ENCODE measurements at places on chromosomes 2 and 18.

DNA sequence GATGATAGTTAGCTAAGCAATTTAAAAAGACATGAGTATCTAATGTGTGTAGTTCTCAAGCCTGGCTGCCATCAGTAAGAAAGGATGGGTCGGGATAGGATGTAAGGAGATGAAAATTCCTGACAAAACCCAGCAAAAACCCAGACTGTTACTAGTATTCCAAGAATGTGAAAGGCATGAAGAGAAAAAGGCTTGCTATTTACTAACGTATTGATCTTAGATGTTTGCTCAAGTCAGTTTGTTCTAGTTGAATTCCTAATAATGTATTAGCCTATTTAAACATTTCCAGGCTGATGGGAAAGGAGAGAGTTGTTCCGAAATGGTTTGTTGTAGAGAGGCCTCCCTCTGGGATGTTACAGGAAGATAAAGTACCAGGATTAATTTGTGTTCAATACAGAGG is 88.2 kb downstream of the ZNF532 start:
- no peak overlapping the region for H3K27ac ChIP-seq
- no peaks in the 10 kb centered on the region for H3K4me1 ChIP-seq
- H3K27me3 ChIP-seq: no peaks in the 10 kb centered on the region
- H3K4me3 ChIP-seq: no peak overlapping the region
- H3K36me3 ChIP-seq: no peaks in the 10 kb centered on the region

- no peak overlapping the region for H3K27ac ChIP-seq
- no peak overlapping the region for H3K4me3 ChIP-seq
- no peak for DNase-seq
- H3K27me3 ChIP-seq: no peaks in the 10 kb centered on the region
- H3K4me1 ChIP-seq: no peaks in the 10 kb centered on the region
- no peaks in the 10 kb centered on the region for H3K36me3 ChIP-seq
Observed at GRCh38 chr2:222693837-222694236, 22.4 kb downstream of the MOGAT1 start.

- no peak overlapping the region for H3K27ac ChIP-seq
- no peaks in the 10 kb centered on the region for H3K4me1 ChIP-seq
- H3K27me3 ChIP-seq: no peaks in the 10 kb centered on the region
- no peaks in the 10 kb centered on the region for H3K36me3 ChIP-seq
Observed at GRCh38 chr2:194824450-194824849, 832.6 kb upstream of the SLC39A10 start.

GRCh38 chr2:132726155-132726554 is 56.1 kb upstream of the LYPD1 start:
- no peak overlapping the region for H3K4me3 ChIP-seq
- H3K4me1 ChIP-seq: no peaks in the 10 kb centered on the region
- H3K27me3 ChIP-seq: no peaks in the 10 kb centered on the region
- no peaks in the 10 kb centered on the region for H3K36me3 ChIP-seq

- no peak for DNase-seq
- no peak overlapping the region for H3K4me3 ChIP-seq
- H3K36me3 ChIP-seq: no peaks in the 10 kb centered on the region
- H3K4me1 ChIP-seq: no peaks in the 10 kb centered on the region
- H3K27ac ChIP-seq: no peak overlapping the region
- H3K27me3 ChIP-seq: no peaks in the 10 kb centered on the region
Observed at GRCh38 chr18:49178321-49178720, 227.6 kb upstream of the SMAD7 start.

GRCh38 chr2:203934711-203935438 is 1.7 kb upstream of the ICOS start:
- no peaks in the 10 kb centered on the region for H3K4me1 ChIP-seq
- no peaks in the 10 kb centered on the region for H3K36me3 ChIP-seq
- H3K27ac ChIP-seq: no peak overlapping the region
- no peak overlapping the region for H3K4me3 ChIP-seq
- no peak for DNase-seq
- H3K27me3 ChIP-seq: no peaks in the 10 kb centered on the region

DNA sequence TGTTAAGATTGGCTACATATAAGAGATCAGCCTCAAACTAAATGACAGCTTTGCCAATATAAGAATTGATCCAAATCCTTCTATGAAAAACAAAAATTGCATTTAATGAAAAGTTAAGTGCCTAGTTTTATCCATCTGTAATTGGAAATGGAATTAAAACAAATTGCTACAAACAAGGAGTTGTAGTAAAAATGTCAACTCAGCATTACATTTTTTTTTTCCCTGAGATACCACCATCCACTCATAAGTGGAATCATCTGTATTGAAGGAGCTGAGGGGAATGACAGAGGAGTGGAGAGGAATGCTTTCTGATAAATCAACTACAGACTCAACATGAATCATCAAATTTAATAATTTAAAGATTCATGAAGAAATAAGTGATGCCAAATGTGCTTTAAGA is 601.8 kb downstream of the TMEM182 start:
- H3K4me3 ChIP-seq: no peak overlapping the region
- no peaks in the 10 kb centered on the region for H3K4me1 ChIP-seq
- H3K27ac ChIP-seq: no peak overlapping the region
- DNase-seq: no peak

DNA sequence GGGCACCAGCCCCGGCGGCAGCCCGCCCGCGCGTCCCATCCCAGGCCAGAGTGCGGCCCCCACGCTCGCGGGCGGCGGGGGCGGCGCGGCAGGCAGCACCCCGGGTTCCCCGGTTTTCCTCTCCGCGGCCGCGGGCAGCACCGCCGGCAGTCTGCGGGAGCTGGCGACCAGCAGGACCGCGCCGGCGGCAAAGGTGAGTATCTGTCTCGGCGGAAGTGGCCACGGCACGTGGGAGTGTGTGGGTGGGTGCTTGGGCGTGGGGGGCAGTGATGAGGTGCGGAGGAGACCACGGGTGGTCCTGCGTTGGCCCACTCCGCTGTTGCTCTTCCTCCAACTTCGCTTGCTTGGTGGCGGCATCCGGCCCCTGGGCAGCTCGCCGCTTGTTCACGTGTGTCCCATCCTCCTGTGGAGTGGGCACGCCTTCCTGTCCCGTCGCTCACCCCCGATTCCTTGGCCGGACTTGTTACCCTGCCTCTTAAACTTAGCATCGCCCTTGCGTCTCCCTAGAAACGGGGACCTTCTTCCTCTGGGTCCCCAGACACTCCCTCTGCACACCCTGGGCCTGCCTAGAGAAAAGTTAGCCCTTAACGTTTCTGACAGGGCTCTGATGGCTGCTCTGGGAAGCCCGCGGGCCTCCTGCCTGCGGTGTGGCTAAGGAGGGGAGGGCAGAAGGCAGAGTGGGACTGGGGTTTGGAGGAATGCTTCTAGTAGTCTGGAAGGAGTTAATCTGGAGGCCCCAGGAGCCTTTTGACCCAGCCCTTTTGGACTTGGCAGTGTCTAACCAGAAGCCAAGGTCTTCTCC is 1.1 kb downstream of the SH3RF3 start:
- H3K27ac ChIP-seq: peak overlapping the region; percentile 10
- H3K27me3 ChIP-seq: no peaks in the 10 kb centered on the region
- no peaks in the 10 kb centered on the region for H3K36me3 ChIP-seq
- H3K4me3 ChIP-seq: peak overlapping the region; percentile 54
- no peaks in the 10 kb centered on the region for H3K4me1 ChIP-seq

- no peaks in the 10 kb centered on the region for H3K36me3 ChIP-seq
- no peaks in the 10 kb centered on the region for H3K27me3 ChIP-seq
- peaks cover 16% of the 10 kb centered on the region for H3K4me1 ChIP-seq
- H3K27ac ChIP-seq: peak overlapping the region; percentile 43
- DNase-seq: peak; percentile 60
Observed at GRCh38 chr18:58321986-58322385, 278.0 kb downstream of the NEDD4L start.

- no peak overlapping the region for H3K4me3 ChIP-seq
- H3K36me3 ChIP-seq: no peaks in the 10 kb centered on the region
- no peaks in the 10 kb centered on the region for H3K4me1 ChIP-seq
Observed at GRCh38 chr2:7825591-7826312, 856.1 kb upstream of the ID2 start.

DNA sequence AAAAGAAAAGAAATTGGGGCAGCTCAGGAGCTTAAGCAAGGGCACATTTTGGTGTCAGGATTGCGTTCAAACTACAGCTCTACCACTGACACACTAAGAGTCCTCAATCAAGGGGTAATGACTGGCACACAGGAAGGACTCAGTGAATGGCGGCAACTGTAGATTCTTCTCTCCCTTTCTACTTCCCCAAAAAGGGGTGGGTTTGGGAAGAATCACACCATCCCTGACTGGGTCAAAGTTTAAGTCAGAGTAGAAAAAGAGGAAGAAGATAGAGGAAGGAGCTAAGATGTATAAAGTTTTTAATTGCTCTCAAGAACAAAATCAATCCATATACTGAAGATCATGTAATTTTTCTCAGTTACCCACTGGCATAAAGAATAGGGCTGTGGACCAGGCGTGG is 2.6 kb downstream of the NLRC4 start:
- no peaks in the 10 kb centered on the region for H3K4me1 ChIP-seq
- H3K27me3 ChIP-seq: no peaks in the 10 kb centered on the region
- no peaks in the 10 kb centered on the region for H3K36me3 ChIP-seq
- no peak overlapping the region for H3K4me3 ChIP-seq
- no peak for DNase-seq

- no peaks in the 10 kb centered on the region for H3K4me1 ChIP-seq
- DNase-seq: no peak
- no peak overlapping the region for H3K4me3 ChIP-seq
- no peak overlapping the region for H3K27ac ChIP-seq
- no peaks in the 10 kb centered on the region for H3K36me3 ChIP-seq
Observed at GRCh38 chr18:38899252-38899651, 1333.7 kb upstream of the CELF4 start.

- H3K36me3 ChIP-seq: no peaks in the 10 kb centered on the region
- H3K27ac ChIP-seq: no peak overlapping the region
- H3K4me1 ChIP-seq: no peaks in the 10 kb centered on the region
- H3K27me3 ChIP-seq: no peaks in the 10 kb centered on the region
Observed at GRCh38 chr2:175227393-175227792, 45.9 kb upstream of the ATP5MC3 start.

DNA sequence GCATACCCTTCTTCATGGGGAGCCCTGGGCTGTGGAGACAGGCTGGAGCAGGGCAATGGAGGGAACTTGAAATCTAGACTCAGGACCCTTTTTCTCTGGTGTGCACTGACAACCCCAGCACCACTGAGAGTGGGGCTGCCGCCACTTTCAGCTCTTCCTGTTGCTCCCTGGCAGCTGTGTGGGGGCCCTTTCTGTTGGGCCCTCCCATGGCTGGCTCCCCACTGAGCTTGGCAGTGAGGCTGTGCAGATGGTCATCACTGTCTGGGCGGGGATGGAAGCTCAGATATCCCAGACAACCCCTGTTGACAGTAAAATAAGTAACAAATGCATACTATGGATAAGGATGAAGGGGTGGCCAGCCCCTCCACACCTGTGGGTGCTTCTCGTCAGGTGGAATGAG is 6.7 kb downstream of the MYO7B start:
- H3K27me3 ChIP-seq: no peaks in the 10 kb centered on the region
- no peaks in the 10 kb centered on the region for H3K4me1 ChIP-seq
- no peak overlapping the region for H3K4me3 ChIP-seq

DNA sequence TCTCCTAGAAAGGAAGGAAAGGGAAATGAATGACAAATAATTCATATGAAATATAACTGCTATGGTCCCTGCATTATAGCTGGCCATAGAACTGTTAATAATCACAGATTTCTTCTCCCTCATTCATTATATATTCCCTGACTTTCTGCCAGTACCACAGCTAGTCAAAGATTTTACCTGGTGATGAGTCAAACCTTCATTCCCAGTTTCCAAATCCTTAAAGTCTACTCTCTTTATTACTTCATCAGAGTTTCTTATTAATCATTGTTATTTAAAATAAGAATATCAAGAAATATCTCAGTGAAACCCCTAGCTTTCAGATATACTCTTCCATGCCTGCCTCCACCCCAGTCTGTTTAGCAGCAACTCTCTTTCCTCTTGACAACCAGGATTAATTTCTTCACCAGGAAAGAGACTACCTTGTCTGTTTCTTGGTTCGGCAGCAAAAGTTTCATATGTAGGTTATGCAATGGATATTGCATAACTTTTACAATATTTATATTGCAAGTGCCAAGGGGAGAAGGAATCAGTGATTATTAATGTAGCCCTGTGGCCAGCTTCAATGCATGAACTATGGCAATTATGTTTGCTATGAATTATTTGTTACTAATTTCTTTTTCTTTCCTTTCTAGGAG is 533.8 kb downstream of the FBXO15 start:
- no peaks in the 10 kb centered on the region for H3K27me3 ChIP-seq
- H3K36me3 ChIP-seq: no peaks in the 10 kb centered on the region
- no peak overlapping the region for H3K4me3 ChIP-seq
- no peak for DNase-seq
- H3K4me1 ChIP-seq: no peaks in the 10 kb centered on the region
- H3K27ac ChIP-seq: no peak overlapping the region

- H3K4me3 ChIP-seq: no peak overlapping the region
- DNase-seq: no peak
- H3K27ac ChIP-seq: no peak overlapping the region
- no peaks in the 10 kb centered on the region for H3K36me3 ChIP-seq
- H3K4me1 ChIP-seq: no peaks in the 10 kb centered on the region
Observed at GRCh38 chr2:241939541-241939940, 70.0 kb downstream of the RTP5 start.

DNA sequence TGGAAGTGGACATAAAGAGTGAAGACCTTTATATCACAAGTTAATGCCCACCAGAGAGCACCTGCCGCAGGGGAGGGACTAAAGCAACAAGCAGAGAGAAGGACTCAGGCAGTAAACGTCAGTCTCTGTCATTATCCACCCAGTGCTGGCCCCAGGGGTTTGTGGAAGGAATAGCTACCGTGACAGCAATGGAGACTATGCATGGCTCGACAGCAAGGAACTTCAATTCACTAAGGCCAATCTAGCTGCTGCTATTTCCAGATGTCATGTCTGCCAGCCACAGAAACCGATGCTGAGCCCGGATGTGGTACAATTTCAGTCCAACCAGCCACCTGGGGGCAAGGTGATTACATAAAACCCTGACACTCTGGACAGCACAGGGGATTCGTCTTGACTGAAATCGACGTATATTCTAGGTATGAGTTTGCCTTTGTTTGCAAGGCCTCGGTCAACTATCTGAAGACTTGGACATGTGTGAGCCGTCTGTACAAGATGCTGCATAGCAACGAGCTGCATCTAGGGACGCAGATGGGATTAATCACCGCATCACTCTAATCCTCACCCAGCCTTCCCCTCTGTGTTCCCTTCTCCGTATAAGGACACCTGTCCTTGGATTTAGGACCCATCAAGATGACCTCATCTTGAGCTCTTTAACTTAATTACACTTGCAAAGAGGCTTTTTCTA is 154.1 kb upstream of the SH3BP4 start:
- H3K4me3 ChIP-seq: no peak overlapping the region
- DNase-seq: no peak
- peaks cover 27% of the 10 kb centered on the region for H3K4me1 ChIP-seq
- H3K27me3 ChIP-seq: no peaks in the 10 kb centered on the region
- no peaks in the 10 kb centered on the region for H3K36me3 ChIP-seq

DNA sequence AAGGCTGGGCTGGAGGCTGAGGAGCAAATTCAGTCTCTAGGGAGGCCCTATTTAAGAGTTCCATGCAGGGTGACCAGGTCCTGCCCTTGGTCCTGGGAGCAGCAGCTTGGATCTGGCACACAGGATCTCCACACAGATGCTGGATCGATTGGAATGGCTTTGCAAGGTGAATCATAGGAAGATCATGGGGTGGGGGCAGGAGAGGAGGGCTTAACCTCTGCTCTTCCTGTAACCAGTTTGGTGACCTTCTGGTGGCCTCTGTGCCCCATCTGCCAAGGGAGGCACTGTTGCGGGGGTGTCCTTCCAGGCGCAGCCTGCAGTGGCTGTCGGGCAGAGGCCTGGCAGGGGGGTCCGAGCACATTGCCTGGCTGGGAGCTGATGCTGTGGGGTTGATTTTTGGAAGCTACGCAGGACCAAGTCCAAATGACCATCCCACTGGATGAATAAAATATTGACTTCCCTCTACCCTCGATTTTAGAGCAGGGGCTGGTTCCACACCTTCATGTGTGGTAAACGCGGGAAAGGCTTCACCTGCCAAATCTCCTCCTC is 79.7 kb downstream of the EDAR start:
- H3K27ac ChIP-seq: no peak overlapping the region
- no peaks in the 10 kb centered on the region for H3K4me1 ChIP-seq
- DNase-seq: no peak
- H3K27me3 ChIP-seq: no peaks in the 10 kb centered on the region
- H3K4me3 ChIP-seq: no peak overlapping the region
- no peaks in the 10 kb centered on the region for H3K36me3 ChIP-seq

All from right lobe of liver (tissue), 6 donors.